ENCODE measurements at places on chromosomes 12 and 14. TPM values are rescaled to one million over a fixed set of nuclear protein-coding genes. Genes with fewer than 3 reads are reported as not detected.

GLIPR1L2 gene
- 0.72 TPM for total RNA-seq

WNT1 gene
- not detected for total RNA-seq

KERA gene
- not detected for total RNA-seq

C12orf60 gene
- total RNA-seq = 0.99 TPM

TMPRSS12 gene
- not detected for total RNA-seq

CLEC4D gene
- total RNA-seq = not detected

EML5 gene
- total RNA-seq = under 0.01 TPM

C3AR1 gene
- not detected for total RNA-seq

AQP6 gene
- not detected for total RNA-seq

ARHGDIB gene
- total RNA-seq = 7.2 TPM

KRT7 gene
- total RNA-seq = 1.4 TPM

Measured in fibroblast of the aortic adventitia (primary cell).